Suprapubic skin (tissue), 4 donors: ENCODE measurements at places on chromosomes 13 and 19.

DNA sequence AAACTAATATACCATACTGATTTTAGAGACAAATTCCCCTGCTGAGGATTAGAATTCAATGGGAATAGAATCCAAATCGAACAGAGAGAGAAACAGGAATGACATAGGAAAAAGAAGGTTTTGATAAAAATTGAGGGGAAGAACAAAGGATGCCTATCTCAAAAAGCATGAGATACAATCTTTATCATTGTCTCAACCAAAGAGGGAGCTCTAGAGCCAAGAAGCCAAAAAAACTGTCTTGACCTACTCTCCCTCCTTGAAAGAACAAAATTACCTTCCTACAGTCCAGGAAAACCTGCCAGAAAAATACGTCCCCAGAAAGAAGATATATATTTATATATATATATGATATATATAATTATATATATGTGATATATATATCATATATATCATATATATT is 39.2 kb upstream of the MIR17HG start:
- DNase-seq: no peak

- peak; percentile 88 for DNase-seq
Measured at GRCh38 chr19:47315125-47315821, 5.6 kb downstream of the C5AR1 start.

- no peak for DNase-seq
Measured at GRCh38 chr13:32391101-32391619, 36.8 kb downstream of the N4BP2L1 start.

DNA sequence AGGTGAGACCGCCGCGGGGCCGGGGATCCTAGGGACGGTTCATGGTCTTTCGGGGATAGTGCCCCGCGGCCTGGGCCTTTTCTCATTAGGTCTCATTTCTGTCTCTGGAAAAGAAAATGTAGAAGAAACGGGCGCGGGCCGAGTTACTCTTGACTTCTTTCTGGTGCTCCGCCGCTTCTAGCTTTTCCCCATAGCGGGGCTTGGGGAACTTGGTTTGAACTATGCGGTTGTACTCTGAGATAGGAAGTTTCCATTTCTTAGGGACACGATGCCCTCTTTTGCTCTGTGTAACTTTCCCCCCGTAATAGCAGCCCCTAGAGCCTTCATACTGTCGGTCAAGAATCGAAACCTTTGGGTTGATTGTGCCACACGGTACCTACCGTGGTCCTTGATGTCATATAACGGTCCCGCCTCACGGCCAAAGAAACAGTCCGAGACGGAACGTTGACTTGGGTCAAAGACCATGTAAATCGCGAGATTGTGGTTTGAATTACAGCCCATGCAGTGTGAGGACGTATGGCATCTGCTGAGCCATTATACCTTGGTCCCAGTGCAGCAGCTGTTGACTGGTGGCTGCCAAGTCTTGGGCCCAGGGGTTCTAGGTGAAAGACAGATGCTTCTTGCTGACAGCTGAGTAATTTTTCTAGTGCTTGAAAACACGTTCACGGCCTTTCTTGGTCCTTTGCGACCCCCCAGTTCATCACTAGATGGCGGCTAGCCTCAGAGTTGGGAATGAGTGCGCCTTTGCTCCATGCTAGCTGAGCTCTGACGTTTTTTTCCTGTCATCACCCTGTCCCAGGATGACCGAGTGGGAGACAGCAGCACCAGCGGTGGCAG is 487 bp downstream of the RPS5 start:
- no peak for DNase-seq

- DNase-seq: no peak
Measured at GRCh38 chr19:42411581-42412178, 15.5 kb downstream of the LIPE start.
